Activated T-helper 1 cell treated with anti-CD3 and anti-CD28 coated beads, Interleukin-12 subunit alpha, Interleukin-12 subunit beta, Interleukin-2, Interleukin-4 antibody, amounts not matched to agents 30 ng/mL and 10 ng/mL and 1 ng/mL, durations not matched to agents 14 hours and 24 hours and 36 hours (primary cell): ENCODE measurements at places on chromosomes 11 and 22. TPM values are rescaled to one million over a fixed set of nuclear protein-coding genes. Genes with fewer than 3 reads are reported as not detected.
A peak's percentile ranks its signal among the peaks of the same experiment; 100 is the strongest.

DNA sequence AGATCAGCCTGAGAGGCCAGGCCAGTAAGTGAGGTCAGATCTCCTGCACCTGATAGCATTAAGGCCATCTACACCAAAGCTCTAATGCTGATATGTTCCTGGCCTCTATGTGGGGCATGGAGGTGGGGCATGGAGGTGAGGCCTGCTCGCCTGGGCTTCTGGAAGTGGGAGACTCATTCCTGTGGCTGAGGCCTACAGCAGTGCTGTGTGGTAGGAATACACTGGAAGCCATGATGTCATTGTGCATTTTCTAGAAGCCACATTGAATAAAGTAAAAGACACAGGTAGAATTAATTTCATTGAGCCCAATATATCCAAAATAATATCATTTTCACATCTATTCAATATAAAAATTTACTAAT, 2.7 kb downstream of the PNPLA3 start:
- no peak for DNase-seq

GRCh38 chr22:30803679-30804078, 109.0 kb downstream of the OSBP2 start:
- DNase-seq = no peak

- no peak for DNase-seq
Measured at GRCh38 chr11:7889985-7890384, 41.1 kb downstream of the OR10A6 start.

DNA sequence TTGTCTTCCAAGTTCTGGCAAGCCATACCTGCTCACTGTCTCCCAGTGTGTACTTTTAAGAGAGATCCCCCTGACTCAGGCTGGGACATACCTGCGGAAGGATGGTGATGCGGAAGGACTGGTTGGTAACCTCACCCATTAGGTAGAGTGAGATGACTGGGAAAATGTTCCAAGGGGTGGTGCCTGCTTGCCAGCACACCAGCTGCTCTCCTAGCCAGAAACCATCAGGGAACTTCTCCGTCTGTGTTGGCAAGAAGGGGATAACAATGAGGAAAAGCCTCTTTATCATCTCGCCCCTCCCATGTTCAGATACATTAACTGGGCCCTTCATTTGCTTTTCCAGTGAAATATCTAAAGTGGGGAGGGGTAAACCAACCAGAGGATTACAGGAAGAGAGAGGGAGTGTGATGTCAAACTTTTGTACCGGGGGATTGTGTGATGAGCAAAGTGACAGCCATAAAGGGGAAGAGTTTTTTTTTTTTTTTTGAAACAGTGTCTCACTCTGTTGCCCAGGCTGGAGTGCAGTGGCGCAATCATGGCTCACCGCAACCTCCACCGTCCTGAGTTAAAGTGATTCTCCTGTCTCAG, at the start of gene BACE1-AS:
Gene BACE1-AS, plus strand, starts transcription at position 538 of the 588 bp plus-strand sequence.
- DNase-seq = no peak

DNA sequence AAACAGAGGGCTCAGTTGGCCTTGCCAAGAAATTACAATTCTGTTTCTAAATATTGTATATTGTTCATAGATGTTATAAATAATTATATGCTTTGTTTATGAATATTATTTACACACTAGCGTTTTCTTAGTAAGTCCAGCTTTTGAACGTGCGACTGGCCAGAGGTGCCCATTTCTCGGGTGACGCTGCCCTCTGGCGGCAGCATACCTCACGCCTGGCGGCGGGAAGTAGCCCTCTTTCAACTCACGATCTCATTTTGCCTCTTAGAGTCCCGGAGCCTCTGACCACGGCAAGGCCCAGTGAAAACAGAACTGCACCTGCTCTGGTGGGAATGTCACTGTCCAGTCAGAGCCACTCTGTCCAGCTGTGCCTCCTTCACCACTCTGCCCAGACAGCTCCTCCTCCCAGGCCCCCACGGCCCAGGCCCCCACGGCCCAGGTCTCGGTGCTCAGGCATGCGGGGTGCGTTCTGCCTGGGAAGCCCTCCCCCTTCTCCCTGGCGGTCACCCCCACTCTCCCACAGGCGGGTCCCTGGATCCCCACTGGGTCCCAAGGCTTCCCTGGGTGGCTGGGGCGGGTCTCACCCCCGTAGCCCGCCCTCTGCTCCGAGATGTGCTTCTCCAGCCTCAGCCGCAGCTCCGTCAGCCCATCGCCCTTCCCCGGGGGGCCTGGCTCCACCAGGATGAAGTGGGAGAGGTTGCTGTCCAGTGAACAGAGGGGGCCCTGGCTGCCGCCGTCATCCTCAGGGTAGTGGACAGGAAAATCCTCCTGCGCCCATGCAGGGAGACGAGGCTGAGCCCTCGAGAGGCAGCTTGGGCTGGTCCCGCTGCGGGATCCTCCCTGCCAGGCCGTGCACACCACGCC, 19.3 kb downstream of the TSSC4 start:
- peak; percentile 47 for DNase-seq

DNA sequence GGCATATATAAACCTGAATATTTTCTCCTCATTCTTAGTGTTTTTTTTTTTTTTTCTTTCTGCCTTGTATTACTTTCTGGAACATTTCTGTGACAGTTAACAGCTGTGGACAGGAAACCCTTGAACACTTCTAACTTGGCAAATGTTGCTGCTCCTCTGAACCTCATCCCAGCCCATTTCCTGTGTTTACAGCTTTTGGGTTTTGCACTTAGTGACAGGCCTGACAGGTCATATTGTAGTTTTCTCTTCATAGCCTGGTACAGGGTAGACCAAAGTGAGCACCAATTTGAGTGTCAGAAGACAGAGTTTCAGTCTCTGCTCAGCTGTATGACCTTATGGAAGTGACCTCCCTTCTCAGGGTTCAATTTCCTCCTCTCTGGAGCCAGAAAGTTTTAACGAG, 91.6 kb downstream of the STIM1 start:
- peak; percentile 68 for DNase-seq

GRCh38 chr11:31814176-31814868, 3.2 kb upstream of the PAX6 start:
- no peak for DNase-seq

DNA sequence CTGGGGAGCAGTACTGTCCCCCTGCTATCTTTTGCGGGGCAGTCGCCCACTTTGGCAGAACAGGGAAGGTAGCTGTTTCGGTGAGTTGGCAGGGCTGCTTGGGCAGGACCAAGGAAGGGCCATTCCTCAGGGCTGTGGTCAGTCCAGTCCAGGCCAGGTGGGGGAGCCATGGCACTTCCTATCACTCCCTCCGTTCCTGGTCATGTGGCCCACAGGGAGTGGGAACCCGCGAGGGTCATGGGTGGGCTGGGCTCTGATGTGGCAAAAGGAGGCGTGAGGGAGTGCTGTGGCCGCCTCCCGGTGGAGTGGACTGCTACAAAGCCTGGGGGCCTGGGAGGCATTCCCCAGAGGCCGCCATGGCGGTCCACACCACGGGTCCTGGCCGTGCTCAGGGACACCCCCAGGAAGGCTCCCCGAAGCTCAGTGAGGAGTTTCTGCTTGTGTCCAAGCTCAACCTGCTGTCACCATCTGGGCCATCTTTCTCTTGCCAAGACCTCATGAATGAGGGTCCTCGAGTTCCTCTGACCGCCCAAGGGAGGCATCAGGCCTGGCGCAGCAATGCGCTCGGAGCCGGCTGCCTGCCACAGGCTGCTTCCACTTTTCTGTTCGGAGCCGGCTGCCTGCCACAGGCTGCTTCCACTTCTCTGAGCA, 11.9 kb downstream of the CHID1 start:
- DNase-seq = no peak

DNA sequence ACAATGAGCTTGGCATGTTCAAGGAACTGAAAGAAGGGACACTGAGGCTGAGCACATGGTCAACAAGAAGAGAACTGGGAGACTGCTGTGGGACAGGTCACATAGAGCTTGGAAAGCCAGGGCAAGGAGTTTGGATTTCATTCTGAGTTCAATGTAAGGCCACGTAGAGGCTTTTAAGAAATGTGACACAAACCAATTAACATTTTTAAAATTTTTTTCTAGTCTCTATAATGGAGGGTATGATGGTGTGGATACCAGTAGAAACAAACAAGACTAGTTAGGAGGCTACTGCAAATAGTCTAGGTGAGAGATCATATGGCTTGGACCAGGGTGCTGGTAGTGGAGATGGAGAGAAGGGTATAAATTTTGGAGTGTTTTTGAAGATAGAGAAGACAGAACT, 56.7 kb downstream of the RAB30 start:
- no peak for DNase-seq

GRCh38 chr22:43919106-43919973, 4.3 kb upstream of the PNPLA3 start:
- no peak for DNase-seq

- no peak for DNase-seq
Measured at GRCh38 chr11:82384308-82384707, 349.4 kb downstream of the FAM181B start.

DNA sequence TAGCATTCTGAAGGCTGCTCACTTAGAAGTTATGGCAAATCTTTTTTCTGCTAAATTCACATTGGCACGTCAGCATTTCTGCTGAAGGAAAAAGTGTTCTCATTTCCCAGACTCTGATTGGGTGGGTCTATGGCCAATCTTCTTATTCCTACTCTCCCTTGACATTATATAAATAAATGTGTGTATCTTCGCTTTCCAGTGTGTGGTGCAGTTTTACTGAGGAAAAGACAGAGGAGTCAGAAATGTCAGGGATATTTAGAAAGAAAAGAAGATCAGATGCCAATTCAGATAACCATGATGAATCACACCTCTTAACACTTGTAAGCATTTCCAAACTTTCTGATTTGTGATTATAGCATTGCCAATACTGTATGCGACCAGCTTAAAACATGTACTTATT, 3.2 kb upstream of the BDNF start:
- no peak for DNase-seq

- DNase-seq = no peak
Measured at GRCh38 chr22:31950226-31950625, 5.9 kb downstream of the YWHAH start.

The PRRG4 gene
- 0.83 and 0.91 TPM in 2 replicates for total RNA-seq

The MN1 gene
- 0.07 and 0.08 TPM in 2 replicates for total RNA-seq

The CCDC73 gene
- total RNA-seq = 0.05 TPM in 1 of 2 replicates, not detected in the other

The APOA1 gene
- 0.22 TPM in 1 of 2 replicates, not detected in the other for total RNA-seq

The DMC1 gene
- 11.2 and 11.7 TPM in 2 replicates for total RNA-seq

The CD3D gene
- total RNA-seq = 486 and 491 TPM in 2 replicates
